PC-9 (cell line): ENCODE measurements at places on chromosomes 2 and 18.

GRCh38 chr2:10373931-10374330 is 71.2 kb downstream of the HPCAL1 start:
- DNase-seq: no peak

DNA sequence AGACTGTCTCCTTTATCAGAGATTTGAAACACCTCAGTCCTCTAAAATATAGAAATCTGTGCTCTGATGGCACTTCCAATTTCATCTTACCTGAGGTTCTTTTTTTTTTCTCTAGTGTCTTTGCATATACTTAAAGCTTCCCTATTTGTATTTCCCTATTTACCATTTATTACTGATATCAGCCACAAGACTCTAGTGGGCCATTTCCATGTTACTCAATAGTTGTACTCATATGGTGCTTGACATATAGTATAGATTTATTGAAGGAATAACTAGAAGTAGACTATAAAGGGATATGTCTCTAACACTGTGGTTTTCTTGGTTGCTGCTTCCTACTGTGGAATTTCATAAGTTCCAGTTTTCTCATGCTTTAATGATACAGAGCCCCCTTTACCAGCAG is 3.0 kb downstream of the RBM45 start:
- no peak for DNase-seq

DNA sequence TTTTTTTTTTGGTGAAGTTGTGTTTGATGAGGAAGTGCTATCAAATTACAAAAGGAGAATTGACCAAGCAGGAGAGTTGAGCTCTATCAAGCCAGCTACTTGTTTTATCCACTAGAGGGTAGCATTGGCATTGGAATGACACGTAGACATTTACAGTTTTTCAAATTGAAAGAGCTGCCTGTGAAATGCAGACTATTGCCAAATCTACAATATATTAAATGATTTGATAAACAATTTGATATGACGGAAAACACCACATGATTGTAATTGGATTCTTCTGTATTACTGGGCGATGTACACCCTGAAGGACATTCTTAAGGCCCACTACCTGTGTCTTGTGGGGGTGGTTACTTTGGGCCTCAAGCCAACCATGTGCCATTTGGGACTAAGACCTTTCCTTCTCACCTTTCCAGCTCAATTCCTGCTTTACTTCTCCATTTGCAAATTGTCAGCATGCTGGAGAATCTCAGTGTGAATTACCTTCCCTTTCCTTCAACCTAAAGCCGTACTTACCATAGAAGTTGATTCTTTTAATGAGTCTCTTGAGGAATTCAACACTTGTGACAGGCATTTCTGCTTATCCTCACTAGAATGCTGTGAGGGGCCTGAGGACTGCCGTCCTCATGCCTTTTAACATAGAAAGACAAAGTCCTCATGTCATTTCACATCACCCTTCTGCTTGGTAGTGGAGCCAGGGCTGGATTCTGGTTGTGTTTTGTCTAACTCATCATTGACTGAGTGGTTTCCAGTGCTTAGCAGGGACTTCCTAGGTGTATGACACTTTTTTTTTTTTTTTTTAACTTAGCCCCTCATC is 134.8 kb upstream of the THUMPD2 start:
- DNase-seq: peak; percentile 29

- no peak for DNase-seq
These were observed 23.7 kb downstream of the CUL3 start for GRCh38 chr2:224561234-224562005.

- no peak for DNase-seq
These were observed 129.1 kb downstream of the ARHGAP15 start for GRCh38 chr2:143258126-143258892.

- no peak for DNase-seq
These were observed 77.1 kb downstream of the DDX1 start for GRCh38 chr2:15668611-15669305.

- DNase-seq: no peak
These were observed 10.5 kb downstream of the PLB1 start for GRCh38 chr2:28506112-28506910.

GRCh38 chr2:149826471-149827125 is 239.0 kb upstream of the MMADHC start:
- no peak for DNase-seq

- DNase-seq: peak; percentile 47
These were observed 86.6 kb downstream of the MARCO start for GRCh38 chr2:119028327-119029174.
